ENCODE measurements at places on chromosomes 6 and 20.

DNA sequence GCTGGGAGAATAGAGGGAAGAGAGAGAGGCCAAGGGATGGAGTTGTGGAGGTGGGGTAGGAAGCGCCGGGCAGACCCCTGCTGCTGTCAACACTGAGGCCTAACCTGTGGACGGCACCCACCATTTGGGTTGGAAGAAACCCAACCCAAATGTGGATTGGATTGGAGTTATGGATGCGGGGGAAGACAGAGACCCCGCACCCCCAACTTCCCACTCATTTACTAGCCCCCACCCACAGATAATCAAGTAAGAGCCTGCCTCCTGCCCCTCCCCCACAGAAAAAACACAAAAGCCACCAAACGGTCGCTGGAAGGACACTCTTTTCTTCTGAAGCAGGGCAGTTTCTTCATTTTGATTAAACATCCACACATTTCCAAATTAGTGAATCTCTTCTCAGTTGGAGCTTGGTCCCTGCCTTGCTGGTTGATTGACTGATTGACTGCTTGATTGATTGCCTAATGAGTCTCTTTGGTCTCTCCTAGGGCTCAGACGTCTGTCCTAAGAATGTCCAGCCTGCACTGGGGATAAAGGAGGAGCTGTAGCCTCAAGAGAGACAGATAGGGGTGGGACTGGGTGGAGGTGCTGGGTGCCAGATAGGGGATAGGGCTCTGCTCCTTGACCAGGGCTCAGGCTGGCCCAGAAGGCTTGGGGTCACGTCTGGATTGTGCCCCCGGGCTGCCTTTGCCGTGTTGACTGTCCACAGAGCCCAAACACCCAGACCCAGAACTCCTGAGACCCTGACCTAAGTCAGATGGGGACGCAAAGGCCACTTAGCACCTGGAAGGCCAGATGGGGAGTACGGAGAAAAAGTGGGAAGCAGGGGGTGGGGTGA lies 74.9 kb upstream of the FOXP4 start:
- no peak for DNase-seq
- H3K27ac ChIP-seq = no peak overlapping the region
- H3K27me3 ChIP-seq = peaks cover 26% of the 10 kb centered on the region
- H3K4me1 ChIP-seq = peaks cover 11% of the 10 kb centered on the region
- H3K36me3 ChIP-seq = no peaks in the 10 kb centered on the region

DNA sequence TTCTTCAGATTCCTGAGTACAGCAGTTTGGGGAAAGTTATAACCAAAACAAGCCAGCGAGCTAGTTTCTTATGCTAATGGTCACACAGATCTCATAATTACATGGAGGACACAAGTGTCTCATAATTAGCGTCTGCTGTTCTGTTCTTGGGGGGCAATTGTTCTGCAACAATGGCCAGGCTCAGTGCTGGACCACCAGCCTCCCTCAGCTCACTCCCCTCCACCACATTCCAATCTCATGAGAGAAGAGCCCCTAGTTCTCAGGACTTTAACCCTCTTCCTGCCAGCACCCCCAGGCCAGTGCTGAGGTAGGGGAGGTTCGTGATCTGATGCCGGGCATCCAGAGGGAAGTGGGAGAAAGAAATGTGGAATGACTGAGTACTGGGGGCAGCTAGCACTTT lies 20.2 kb upstream of the TOX2 start:
- DNase-seq = no peak
- H3K4me3 ChIP-seq = no peak overlapping the region
- H3K27me3 ChIP-seq = no peaks in the 10 kb centered on the region
- H3K4me1 ChIP-seq = peaks cover 2% of the 10 kb centered on the region
- H3K36me3 ChIP-seq = no peaks in the 10 kb centered on the region
- no peak overlapping the region for H3K27ac ChIP-seq

DNA sequence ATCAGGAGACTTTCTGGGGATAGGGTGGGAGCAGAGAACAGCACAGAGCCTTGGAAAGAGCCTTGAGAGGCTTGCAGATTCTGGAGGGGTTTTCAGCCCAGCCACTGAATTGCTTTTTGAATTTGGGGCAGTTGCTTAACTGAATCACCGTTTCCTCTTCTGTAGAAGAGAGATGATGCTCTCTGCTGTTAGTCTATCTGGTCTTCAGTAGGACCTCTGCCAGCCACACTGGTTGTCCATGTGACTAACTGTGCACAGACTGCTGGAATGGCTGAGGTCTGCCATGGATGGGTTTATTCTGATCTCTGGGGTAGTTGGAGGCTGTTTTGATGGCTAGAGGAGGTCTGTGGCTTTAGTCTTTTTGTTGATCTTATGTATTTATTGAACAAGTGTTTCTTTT lies 21.4 kb upstream of the PRDM1 start:
- no peaks in the 10 kb centered on the region for H3K36me3 ChIP-seq
- H3K27ac ChIP-seq = no peak overlapping the region
- H3K4me3 ChIP-seq = no peak overlapping the region
- no peaks in the 10 kb centered on the region for H3K27me3 ChIP-seq
- H3K4me1 ChIP-seq = no peaks in the 10 kb centered on the region

- H3K27me3 ChIP-seq = no peaks in the 10 kb centered on the region
- DNase-seq = no peak
- no peaks in the 10 kb centered on the region for H3K4me1 ChIP-seq
- H3K36me3 ChIP-seq = no peaks in the 10 kb centered on the region
- H3K4me3 ChIP-seq = no peak overlapping the region
- H3K27ac ChIP-seq = no peak overlapping the region
Measured at GRCh38 chr6:70849348-70850069, 107.4 kb downstream of the B3GAT2 start.

GRCh38 chr6:144678844-144679243 lies 393.7 kb downstream of the UTRN start:
- no peak for DNase-seq
- H3K27ac ChIP-seq = no peak overlapping the region
- H3K4me1 ChIP-seq = peaks cover 2% of the 10 kb centered on the region
- H3K36me3 ChIP-seq = no peaks in the 10 kb centered on the region

DNA sequence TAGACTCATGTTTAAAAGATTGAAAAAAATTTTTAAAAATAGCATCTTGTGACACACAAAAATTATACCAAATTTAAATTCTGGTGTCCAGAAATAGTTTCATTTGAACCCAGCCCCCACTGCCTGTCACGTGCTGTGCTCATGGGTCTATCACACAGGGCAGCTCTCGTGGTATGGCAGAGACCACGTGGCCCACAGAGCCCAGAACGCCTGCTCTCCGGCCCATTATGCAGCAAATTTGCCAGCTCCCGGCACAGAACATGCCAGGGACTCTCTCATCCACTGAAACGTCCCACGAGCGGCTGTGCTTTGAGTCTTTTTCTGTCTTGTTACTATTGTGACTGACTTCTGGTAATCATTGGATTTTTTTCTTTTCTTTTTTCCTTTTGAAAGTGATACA lies 224.3 kb downstream of the TTLL2 start:
- no peak overlapping the region for H3K4me3 ChIP-seq
- no peak overlapping the region for H3K27ac ChIP-seq
- no peaks in the 10 kb centered on the region for H3K27me3 ChIP-seq
- no peak for DNase-seq
- H3K36me3 ChIP-seq = no peaks in the 10 kb centered on the region

- no peak for DNase-seq
- no peak overlapping the region for H3K27ac ChIP-seq
Measured at GRCh38 chr6:99446076-99446475, 21.0 kb upstream of the PNISR start.

GRCh38 chr6:130969791-130970491 lies 93.1 kb downstream of the EPB41L2 start:
- no peak for DNase-seq
- no peak overlapping the region for H3K27ac ChIP-seq
- peaks cover 1% of the 10 kb centered on the region for H3K4me1 ChIP-seq
- H3K36me3 ChIP-seq = no peaks in the 10 kb centered on the region
- H3K4me3 ChIP-seq = no peak overlapping the region
- H3K27me3 ChIP-seq = no peaks in the 10 kb centered on the region

GRCh38 chr20:58173091-58173490 lies 55.4 kb downstream of the ANKRD60 start:
- no peaks in the 10 kb centered on the region for H3K36me3 ChIP-seq
- H3K27me3 ChIP-seq = no peaks in the 10 kb centered on the region
- H3K4me3 ChIP-seq = no peak overlapping the region

GRCh38 chr6:93787841-93788240 lies 368.5 kb upstream of the EPHA7 start:
- no peaks in the 10 kb centered on the region for H3K27me3 ChIP-seq
- DNase-seq = no peak
- peak overlapping the region; percentile 61 for H3K27ac ChIP-seq
- no peak overlapping the region for H3K4me3 ChIP-seq
- no peaks in the 10 kb centered on the region for H3K36me3 ChIP-seq
- H3K4me1 ChIP-seq = peaks cover 7% of the 10 kb centered on the region

DNA sequence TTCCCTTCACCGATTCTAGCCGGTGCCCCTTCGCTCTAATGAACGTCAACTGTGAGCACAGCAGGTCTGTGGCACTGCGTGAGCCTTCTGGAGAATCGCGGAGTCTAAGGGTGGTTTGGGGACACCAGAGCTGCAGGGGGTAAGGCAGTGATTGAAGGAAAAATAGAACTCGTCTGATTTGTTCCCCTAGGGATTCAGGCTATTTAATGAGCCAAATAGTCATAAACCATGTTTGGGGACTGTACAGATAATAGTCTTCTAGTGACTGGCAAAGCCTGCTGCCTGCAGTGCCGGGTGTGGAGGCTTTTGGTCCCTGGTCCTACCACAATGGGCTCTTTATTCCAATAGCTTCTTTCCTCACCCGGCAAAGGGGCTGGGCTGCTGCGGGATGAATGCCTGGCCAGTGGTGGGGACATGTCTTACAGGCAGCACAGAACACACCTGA lies 11.1 kb upstream of the NTSR1 start:
- no peak overlapping the region for H3K27ac ChIP-seq
- H3K4me3 ChIP-seq = no peak overlapping the region
- no peak for DNase-seq
- H3K36me3 ChIP-seq = no peaks in the 10 kb centered on the region
- H3K4me1 ChIP-seq = no peaks in the 10 kb centered on the region
- no peaks in the 10 kb centered on the region for H3K27me3 ChIP-seq

- no peak overlapping the region for H3K27ac ChIP-seq
- no peaks in the 10 kb centered on the region for H3K27me3 ChIP-seq
- H3K4me3 ChIP-seq = no peak overlapping the region
- H3K36me3 ChIP-seq = no peaks in the 10 kb centered on the region
- H3K4me1 ChIP-seq = no peaks in the 10 kb centered on the region
Measured at GRCh38 chr20:41027366-41027765, 1.3 kb upstream of the TOP1 start.

- no peak overlapping the region for H3K27ac ChIP-seq
- no peak overlapping the region for H3K4me3 ChIP-seq
- H3K27me3 ChIP-seq = no peaks in the 10 kb centered on the region
- no peak for DNase-seq
- no peaks in the 10 kb centered on the region for H3K4me1 ChIP-seq
- H3K36me3 ChIP-seq = no peaks in the 10 kb centered on the region
Measured at GRCh38 chr6:7818257-7819214, 92.1 kb downstream of the TXNDC5 start.

DNA sequence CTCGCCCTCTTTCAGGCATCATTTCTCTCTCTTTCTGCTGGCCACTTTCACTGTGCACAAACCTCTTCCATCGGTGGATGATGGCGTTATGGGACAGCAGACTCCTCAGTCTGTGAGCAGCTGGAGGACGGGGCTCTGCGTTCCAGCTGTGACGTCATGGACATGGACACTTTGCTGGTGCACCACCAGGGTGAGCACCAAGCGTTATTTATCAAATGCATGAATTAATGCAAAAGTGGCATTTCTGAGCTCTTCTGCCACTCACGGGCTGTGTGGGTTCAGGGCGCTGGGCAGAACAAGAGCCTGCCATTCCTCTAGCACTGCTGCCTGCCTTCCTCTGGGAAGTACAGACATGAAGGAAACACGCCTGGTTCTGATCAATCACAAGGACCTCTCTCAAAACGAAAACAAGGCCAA lies 82.9 kb upstream of the MPC1 start:
- H3K27ac ChIP-seq = no peak overlapping the region
- H3K36me3 ChIP-seq = no peaks in the 10 kb centered on the region
- no peaks in the 10 kb centered on the region for H3K4me1 ChIP-seq
- no peaks in the 10 kb centered on the region for H3K27me3 ChIP-seq

DNA sequence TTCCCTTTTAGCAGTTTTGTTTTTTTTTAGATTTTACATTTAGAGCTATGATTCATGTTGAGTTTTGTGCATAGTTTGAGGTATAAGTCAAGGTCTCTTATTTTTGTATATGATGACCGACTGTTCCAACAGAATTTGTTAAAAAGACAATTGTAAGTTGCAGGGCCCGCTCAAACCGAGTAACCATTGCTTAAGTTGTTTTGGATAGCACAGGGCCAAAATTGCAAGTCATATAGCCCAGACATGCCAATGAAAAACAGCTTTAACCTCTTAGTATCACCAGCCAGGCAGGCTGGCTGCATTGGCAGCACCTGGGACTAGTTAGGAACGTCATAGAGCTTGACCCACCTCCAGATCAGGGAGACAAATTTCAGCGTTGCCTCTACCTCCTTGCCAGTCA lies 47.3 kb downstream of the PFDN4 start:
- no peak overlapping the region for H3K27ac ChIP-seq
- H3K27me3 ChIP-seq = no peaks in the 10 kb centered on the region
- H3K36me3 ChIP-seq = no peaks in the 10 kb centered on the region
- DNase-seq = no peak
- H3K4me3 ChIP-seq = no peak overlapping the region

DNA sequence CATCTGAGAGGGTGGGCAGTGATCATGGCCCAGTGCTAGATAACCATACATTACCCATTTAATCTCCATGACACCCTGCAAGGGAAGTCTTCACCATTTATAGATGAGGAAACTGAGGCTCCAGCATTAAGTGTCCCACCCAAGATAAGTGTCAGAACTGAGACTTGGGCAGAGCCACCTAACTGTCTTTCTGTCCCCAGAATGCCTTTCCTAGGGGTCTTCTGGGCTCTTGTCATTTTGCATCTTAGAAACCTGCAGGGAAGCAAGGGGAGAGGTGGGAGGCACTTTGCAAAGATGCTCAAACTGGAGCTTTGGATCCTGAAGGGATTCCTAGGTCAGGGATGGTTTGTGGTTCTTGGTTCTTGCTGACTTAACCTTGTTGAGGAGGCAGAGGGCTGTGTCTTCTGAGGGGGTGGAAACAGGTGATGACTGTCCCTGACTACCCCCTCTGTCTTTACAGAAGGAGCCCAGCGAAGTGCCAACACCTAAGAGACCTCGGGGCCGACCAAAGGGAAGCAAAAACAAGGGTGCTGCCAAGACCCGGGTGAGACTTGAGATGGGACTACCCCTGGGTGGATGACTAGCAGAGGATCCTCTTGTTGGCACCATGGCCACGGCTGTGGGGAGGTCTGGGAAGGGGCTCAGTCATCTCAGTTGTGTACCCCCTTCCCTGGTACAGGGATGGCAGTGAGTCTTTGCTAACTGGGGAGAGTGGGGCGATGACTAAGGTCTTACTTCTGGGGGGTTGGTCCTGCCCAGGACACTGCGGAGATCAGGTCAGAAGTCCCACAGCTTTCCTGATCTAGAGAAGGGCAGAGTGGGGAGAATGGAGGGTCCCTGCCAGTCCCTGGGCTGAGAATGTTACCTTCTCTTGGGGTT lies 5.8 kb downstream of the HMGA1 start:
- no peak for DNase-seq
- no peaks in the 10 kb centered on the region for H3K27me3 ChIP-seq
- H3K27ac ChIP-seq = no peak overlapping the region
- peaks cover 3% of the 10 kb centered on the region for H3K4me1 ChIP-seq

Data from iPS DF 6.9 (cell line).